ENCODE measurements at places on chromosomes 3 and 15.

- DNase-seq = no peak
Measured at GRCh38 chr3:94821241-94821640, 758.4 kb downstream of the NSUN3 start.

DNA sequence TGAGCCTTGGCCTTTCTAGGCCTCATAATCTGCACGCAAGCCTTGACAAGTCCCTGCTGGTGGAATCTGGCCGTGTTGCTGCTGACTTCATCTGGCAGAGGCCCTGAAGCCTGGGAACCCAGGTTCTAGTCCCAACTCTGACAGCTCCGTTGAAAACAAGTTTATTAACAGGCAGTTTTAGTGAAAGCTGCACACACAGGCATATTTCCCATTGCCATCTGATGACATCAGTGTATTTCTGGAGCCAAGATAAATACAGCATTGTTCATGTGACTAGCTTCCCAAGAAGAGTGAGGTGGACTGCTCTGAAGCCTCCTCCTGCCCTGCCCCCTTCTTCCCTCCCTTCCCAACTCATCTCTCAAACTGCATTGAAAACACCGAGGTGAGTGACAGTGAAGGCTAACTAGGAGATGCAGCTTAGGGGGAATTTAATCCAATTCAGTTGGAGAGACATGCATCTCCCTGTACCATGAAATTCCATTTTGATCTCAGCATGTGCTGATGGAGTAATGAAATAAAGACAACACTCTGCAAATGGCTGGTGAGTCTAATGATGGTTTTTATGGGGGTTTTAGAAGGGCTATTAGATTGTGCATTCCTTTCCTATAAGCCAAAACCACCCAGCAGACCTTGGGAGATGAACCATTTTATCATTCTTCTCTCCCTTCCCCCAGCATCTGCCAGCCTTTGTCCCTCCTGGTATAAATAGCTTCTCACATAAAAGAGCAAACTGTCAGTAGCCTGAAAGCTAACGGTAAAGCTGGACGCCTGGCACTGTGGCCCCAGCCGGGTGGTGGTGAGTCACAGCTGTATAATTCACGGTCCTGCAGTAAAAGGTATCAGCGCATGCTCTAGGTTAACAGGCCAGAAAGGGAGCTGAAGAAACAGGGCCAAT is 38.0 kb downstream of the PRICKLE2 start:
- DNase-seq = no peak

GRCh38 chr15:66651198-66651597 is 50.8 kb upstream of the SMAD6 start:
- DNase-seq = no peak

- no peak for DNase-seq
Measured at GRCh38 chr3:172367205-172368105, 80.8 kb downstream of the GHSR start.

DNA sequence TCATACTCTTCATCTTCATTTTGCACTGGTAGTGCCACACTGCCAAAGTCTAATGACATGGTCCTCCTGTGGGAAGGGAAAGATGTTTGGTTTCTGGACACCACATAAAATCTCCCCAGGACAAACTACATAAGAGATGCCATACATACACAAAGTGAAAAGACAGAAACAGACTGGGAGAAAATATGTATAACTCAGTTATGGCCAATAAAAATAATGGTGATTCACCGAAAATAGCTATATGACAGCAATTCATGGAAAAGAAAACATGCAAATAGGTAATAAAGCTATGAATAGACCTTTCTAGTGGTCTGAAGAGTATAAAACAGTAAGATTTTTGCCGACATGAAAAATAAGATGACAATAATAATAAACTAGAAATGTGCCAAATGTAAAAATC is 5.3 kb downstream of the CEP152 start:
- DNase-seq = no peak

DNA sequence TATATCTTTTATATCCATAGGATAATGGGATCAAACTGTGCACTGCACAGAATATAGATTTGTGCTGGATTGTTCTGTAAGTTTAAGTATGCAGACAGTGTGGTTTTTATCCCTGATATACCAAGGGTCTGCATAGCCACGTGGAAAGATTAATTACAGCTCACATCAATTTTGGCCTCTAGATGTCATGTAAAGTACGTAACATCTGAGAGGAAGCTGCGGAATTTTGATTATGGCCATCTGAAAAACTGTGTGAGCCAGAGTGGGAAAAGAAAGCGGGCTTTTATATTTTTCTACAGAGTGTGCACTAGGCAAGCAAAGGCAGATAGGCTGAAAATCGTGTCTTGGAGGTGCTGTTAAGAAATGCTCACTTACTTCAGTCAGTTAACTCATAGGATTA is 562.7 kb downstream of the GBE1 start:
- DNase-seq = no peak
